Stimulated activated CD8-positive, alpha-beta memory T cell treated with anti-CD3 and anti-CD28 coated beads, Interleukin-15, amount 100 ng/mL, for 24 hours (primary cell): ENCODE measurements at places on chromosomes 2 and 18.

GRCh38 chr2:204339212-204339715 lies 206.0 kb upstream of the PARD3B start:
- DNase-seq, result no peak

- no peak for DNase-seq
Observed at GRCh38 chr2:153163055-153163454, 315.5 kb downstream of the RPRM start.

- DNase-seq, result no peak
Observed at GRCh38 chr2:158995677-158996049, 27.2 kb downstream of the TANC1 start.

DNA sequence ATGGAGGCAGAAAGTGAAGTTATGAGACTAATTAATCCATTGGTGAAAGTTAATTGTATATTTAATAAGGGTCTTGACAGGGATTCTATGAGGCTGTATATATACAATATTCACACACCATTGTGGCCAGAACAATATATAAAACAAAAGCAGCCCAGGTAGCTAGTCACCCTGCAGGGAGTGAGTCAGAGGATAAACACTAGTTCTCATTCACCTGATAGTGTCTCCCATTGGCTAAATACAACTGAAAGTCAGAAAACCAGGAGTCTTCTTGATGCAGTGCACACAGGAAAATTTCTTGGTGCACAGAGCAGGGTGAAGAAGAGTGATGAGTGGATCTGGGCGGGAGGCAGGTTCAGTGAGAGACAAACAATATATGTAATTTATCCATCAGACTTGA lies 465.2 kb downstream of the ERBB4 start:
- DNase-seq, result no peak

GRCh38 chr2:122148128-122148767 lies 392.8 kb downstream of the TSN start:
- no peak for DNase-seq

GRCh38 chr18:34911081-34911480 lies 130.1 kb upstream of the MAPRE2 start:
- no peak for DNase-seq

GRCh38 chr2:239106314-239106908 lies 258.5 kb downstream of the TWIST2 start:
- DNase-seq, result no peak

GRCh38 chr2:55252832-55253231 lies 16.2 kb downstream of the MTIF2 start:
- no peak for DNase-seq

DNA sequence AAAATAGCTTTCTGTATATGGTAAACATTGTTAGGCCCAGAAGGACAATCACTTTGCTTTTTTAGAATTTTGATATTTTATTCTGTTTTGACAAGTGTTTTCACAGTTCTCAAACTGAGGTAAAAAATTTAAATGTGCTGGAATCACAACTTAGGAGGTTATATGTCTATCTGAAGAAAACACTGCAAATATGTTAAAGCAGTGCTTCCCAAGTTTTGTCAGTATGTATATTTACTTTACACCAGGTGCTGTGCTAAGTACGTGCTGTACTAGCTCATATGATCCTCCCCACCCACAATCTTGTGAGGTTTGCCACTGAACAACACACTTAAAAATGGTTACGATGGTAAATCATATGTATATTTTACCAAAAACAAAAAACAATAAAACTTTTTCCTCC lies 124.2 kb downstream of the CABYR start:
- no peak for DNase-seq

DNA sequence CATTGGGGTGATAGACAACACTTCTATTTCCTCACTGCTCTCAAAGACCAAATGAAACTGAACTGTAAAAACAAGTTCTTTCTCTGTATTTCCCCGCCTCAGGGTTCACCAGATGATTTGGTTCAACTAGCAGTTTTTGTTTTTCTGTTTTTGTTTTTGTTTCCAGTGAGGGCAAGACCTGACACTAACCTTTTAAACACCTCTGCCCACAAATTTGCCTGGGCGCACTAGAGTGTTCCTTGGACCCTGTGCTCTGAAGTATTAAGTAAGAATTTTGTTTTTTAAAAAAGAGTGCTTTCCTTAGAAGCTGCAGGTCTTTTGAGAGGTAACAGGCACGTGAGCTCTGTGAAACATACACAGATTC lies 92.9 kb downstream of the DYSF start:
- no peak for DNase-seq

DNA sequence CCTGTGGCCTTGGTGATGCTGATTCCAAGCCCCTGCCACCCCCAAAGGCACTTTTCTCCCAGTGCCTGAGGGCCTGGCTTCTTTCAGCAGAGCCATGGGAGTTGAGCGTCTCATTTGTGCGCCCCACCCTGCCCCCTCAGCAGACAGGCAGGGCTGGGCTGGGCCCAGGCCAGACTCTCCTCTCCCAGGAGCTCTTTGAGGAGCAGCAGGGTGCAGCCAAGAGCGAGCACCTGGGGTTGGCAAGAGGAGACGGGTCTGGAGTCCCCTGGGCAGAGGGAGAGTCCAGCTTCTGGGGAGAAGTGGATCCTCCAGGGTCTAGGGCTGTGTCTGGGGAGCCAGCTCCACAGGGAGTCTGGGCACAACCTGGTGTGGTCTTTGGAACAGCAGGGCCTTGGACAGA lies 21.2 kb downstream of the NPPC start:
- no peak for DNase-seq

- no peak for DNase-seq
Observed at GRCh38 chr2:27496357-27497287, at the start of gene GCKR. GCKR (plus strand) TSS chr2:27496839; CDS start chr2:27496905, 66 bp downstream.
